ENCODE measurements at places on chromosomes 12 and 14.
A peak's percentile ranks its signal among the peaks of the same experiment; 100 is the strongest.

- no peak overlapping the region for H3K27ac ChIP-seq
- no peaks in the 10 kb centered on the region for H3K4me1 ChIP-seq
- no peak overlapping the region for H3K4me3 ChIP-seq
- no peaks in the 10 kb centered on the region for H3K27me3 ChIP-seq
These were observed 41.4 kb downstream of the PLEKHD1 start for GRCh38 chr14:69525896-69526295.

GRCh38 chr12:92248977-92249376 lies 103.3 kb upstream of the BTG1 start:
- no peaks in the 10 kb centered on the region for H3K27me3 ChIP-seq
- H3K4me1 ChIP-seq = peaks cover 3% of the 10 kb centered on the region
- H3K27ac ChIP-seq = no peak overlapping the region
- no peaks in the 10 kb centered on the region for H3K36me3 ChIP-seq

- H3K4me3 ChIP-seq = no peak overlapping the region
- H3K4me1 ChIP-seq = peaks cover 44% of the 10 kb centered on the region
- peak overlapping the region; percentile 78 for H3K27ac ChIP-seq
These were observed 11.1 kb upstream of the LGALS3 start for GRCh38 chr14:55117803-55118441.

- no peak overlapping the region for H3K4me3 ChIP-seq
These were observed 319.7 kb downstream of the MED13L start for GRCh38 chr12:115957686-115958290.

Measured in upper lobe of right lung (tissue), 1 donor.